ENCODE measurements at places on chromosomes 13 and 19. TPM values are rescaled to one million over a fixed set of nuclear protein-coding genes. Genes with fewer than 3 reads are reported as not detected.
A peak's percentile ranks its signal among the peaks of the same experiment; 100 is the strongest.

- H3K4me1 ChIP-seq = peaks cover 49% of the 10 kb centered on the region
- H3K27me3 ChIP-seq = no peaks in the 10 kb centered on the region
- H3K27ac ChIP-seq = no peak overlapping the region
Observed at GRCh38 chr13:20995245-20995838, 66.0 kb downstream of the LATS2 start.

Gene FAM216B
- polyA plus RNA-seq = not detected

Gene NPAS1
- polyA plus RNA-seq = 1.0 TPM

- H3K36me3 ChIP-seq = no peaks in the 10 kb centered on the region
- H3K4me1 ChIP-seq = no peaks in the 10 kb centered on the region
- DNase-seq = no peak
- no peak overlapping the region for H3K27ac ChIP-seq
- no peak overlapping the region for H3K4me3 ChIP-seq
Observed at GRCh38 chr13:112073245-112074138, 6.5 kb downstream of the SOX1 start.

DNA sequence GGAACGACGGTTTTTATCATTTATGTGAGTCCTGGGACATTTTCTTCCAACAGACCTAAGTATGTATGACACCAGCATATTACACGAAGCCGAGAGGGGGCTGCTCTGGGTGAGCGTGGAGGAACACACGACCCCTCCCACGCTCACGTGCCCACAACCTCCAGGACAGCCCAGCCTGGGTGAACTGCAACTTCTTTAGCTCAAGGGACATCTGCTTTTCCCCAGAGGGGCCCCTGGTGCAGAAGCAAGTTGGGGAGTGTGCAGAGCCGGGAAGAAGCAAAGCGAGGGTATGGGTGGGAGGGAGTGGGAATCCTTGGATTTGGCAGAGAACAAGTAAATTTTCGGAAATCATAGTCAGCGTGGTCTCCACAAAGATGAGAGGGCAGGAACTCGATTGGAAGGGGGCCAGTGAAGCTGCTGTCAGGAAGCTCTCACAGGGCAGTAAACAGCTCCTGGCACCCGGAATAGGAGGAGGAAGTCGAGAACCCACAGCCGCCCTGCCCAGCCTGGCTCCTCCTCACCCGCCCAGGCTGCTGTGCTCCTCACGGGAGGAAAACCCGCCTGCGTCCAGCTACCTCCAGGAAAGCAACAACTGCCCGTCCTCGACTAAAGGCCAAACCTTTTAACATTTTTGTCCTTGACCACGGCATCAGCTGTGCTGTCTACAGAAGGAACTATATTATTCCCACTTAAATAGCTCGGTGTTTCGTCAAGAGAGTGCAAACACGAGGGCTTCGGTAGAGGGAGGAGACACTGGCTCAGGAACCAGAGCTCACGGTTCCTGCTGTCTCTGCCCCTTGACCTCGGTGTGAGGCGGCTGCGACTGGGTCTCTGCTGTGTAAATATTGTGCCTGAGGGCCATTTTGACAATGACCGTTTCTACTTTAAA lies 17.2 kb upstream of the CFAP97D2 start:
- no peak overlapping the region for H3K27ac ChIP-seq
- peaks cover 17% of the 10 kb centered on the region for H3K4me1 ChIP-seq
- H3K36me3 ChIP-seq = no peaks in the 10 kb centered on the region
- H3K27me3 ChIP-seq = no peaks in the 10 kb centered on the region

DNA sequence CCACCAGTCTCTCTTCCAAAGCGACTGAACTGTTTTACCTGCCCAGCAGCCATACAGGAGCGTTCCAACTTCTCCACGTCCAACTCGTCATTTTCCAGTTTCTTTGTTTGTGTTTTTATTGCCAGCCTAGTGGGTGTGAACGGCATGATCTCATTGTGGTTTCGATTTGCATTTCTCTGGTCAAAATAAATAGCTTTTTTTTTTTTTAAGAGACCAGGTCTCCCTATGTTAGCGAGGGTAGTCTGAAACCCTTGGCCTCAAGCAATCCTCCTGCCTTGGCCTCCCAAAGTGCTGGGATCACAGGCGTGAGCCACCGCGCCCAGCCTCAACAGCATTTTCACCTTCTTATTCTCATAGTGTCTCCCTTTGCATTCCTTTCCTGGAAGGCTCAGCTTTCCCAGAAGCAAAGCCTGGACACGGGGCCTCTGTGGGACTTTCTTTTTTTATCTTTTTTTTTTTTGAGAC lies 4.2 kb upstream of the JSRP1 start:
- H3K4me1 ChIP-seq = no peaks in the 10 kb centered on the region
- H3K27ac ChIP-seq = no peak overlapping the region
- no peaks in the 10 kb centered on the region for H3K27me3 ChIP-seq
- no peak overlapping the region for H3K4me3 ChIP-seq
- H3K36me3 ChIP-seq = no peaks in the 10 kb centered on the region

GRCh38 chr19:46299004-46299509 lies 2.2 kb downstream of the HIF3A start:
- H3K27me3 ChIP-seq = no peaks in the 10 kb centered on the region
- peak; percentile 99 for DNase-seq
- H3K36me3 ChIP-seq = no peaks in the 10 kb centered on the region
- H3K4me1 ChIP-seq = peaks cover 34% of the 10 kb centered on the region

Gene PLK5
- polyA plus RNA-seq = not detected

Gene ZNF728
- polyA plus RNA-seq = not detected

- peaks cover 55% of the 10 kb centered on the region for H3K4me1 ChIP-seq
- no peak overlapping the region for H3K4me3 ChIP-seq
- DNase-seq = peak; percentile 70
- no peaks in the 10 kb centered on the region for H3K27me3 ChIP-seq
- H3K36me3 ChIP-seq = no peaks in the 10 kb centered on the region
- H3K27ac ChIP-seq = peak overlapping the region; percentile 86
Observed at GRCh38 chr19:15280915-15281683, 48.9 kb upstream of the EPHX3 start.

DNA sequence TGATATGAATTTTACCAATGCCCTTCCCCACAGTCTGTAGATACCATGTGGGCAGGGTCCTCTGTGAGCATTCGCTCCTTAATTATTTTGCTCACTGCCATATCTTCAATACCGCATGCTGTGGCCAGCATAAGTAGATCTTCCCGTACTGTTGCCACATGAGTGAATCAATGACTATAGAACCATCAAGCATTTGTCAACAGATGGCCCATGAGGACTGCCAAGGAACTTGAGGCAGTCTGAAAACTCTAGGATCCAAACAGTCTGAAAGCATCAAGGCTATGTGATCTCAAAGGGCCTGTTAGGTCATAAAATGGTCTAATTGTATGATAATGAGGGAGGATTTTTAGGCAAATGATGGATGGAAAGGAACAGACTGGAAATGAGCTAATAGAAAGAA lies 27.4 kb upstream of the GPR12 start:
- H3K27me3 ChIP-seq = no peaks in the 10 kb centered on the region
- no peaks in the 10 kb centered on the region for H3K4me1 ChIP-seq
- H3K27ac ChIP-seq = no peak overlapping the region
- no peaks in the 10 kb centered on the region for H3K36me3 ChIP-seq
- H3K4me3 ChIP-seq = no peak overlapping the region

Gene CARS2
- 78.6 TPM for polyA plus RNA-seq

GRCh38 chr13:21240586-21240985 lies 64.1 kb downstream of the MRPL57 start:
- no peak overlapping the region for H3K4me3 ChIP-seq
- no peak for DNase-seq
- H3K4me1 ChIP-seq = no peaks in the 10 kb centered on the region
- H3K36me3 ChIP-seq = no peaks in the 10 kb centered on the region

Gene PSG1
- 0.19 TPM for polyA plus RNA-seq

Gene ZNF541
- 0.08 TPM for polyA plus RNA-seq

Gene MISP3
- polyA plus RNA-seq = 1.6 TPM

GRCh38 chr13:94031609-94032008 lies 447.9 kb downstream of the DCT start:
- no peaks in the 10 kb centered on the region for H3K27me3 ChIP-seq
- no peak for DNase-seq
- H3K27ac ChIP-seq = no peak overlapping the region
- H3K4me1 ChIP-seq = peaks cover 14% of the 10 kb centered on the region
- no peaks in the 10 kb centered on the region for H3K36me3 ChIP-seq

DNA sequence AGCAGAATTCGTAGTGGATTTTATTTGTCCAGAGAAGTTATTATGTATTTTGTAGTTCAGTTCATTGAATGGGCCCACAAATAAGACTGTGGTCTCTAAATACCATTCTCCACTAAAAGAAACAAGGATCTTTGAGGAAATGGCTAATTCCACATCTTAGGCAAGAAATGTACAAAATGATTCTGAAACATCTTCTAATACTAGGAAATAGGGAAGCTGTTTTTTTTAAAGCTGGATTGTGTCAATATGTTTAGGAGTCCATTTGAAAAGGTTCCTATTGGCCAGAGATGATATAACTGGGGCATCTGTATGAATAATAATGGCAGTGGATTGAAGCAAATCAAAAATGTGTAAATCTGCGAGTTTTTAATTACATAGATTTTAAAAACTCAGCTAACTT lies 88.5 kb upstream of the SIAH3 start:
- no peaks in the 10 kb centered on the region for H3K4me1 ChIP-seq
- DNase-seq = no peak
- no peak overlapping the region for H3K27ac ChIP-seq
- no peak overlapping the region for H3K4me3 ChIP-seq
- H3K27me3 ChIP-seq = peaks cover 2% of the 10 kb centered on the region
- no peaks in the 10 kb centered on the region for H3K36me3 ChIP-seq

Measured in SK-N-SH (cell line).